ENCODE measurements at places on chromosomes 1 and 21.

GRCh38 chr1:10867138-10867721, 70.8 kb upstream of the CASZ1 start:
- peak; percentile 88 for DNase-seq

DNA sequence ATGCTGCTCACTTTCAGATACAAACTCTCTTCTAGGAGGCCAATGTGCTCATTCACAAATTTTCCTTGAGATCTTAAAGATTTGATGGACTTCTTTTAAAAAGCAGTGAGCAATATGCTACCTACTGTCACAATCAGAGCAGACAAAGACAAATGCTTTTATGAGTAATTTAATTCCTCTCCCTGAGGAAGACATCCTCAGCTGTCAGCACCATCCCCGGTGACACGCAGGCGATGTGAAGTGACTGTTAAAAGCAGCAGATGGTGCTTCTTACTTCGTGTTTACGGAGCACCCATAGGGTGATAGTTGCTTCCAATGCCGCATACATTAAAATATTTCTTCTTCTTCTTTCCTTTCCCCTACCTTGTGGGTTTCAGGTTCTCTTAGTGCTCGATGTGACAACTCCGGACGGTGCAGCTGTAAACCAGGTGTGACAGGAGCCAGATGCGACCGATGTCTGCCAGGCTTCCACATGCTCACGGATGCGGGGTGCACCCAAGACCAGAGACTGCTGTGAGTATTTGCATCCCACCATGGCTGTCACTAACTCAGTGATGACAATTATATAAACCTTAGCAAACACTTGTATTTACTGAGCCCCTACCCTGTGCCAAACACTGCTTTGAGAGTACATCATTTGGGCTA, 29.1 kb downstream of the LAMC2 start:
- DNase-seq = no peak

DNA sequence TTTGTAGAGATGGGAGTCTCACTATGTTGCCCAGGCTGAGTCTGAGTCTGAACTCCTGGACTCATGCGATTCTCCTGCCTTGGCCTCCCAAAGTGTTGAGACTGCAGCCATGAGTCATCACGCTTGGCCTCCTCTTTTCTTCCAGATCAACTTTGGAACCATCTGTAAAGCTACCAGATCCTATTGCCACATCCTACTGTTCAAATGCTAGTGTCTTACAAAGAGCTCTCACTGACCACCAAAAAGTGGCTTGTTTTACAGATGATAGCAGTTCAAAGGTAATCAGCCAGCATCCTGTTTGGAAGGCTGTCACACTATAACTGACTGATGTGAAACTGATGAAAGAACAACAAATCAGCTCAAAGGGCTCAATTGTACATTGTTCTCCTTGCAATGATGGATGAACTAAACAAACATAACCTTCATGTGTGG, 221.6 kb downstream of the AKT3 start:
- DNase-seq = no peak

DNA sequence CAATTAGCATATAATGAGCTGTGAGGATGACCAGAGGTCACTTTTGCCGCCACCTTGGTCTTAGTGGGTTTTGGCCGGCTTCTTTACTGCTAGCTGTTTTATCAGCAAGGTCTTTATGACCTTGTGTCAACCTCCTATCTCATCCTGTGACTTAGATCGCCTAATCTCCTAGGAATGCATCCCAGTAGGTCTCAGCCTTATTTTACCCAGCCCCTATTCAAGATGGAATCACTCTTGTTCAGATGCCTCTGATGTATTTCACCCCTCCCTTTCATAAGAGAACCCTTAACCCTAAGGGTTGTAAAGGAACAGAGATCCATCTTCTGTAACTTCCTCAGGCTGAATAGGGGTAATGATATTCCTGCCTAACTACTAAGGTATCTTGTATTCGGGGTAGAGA, 58.9 kb upstream of the PALMD start:
- DNase-seq = no peak

- DNase-seq = no peak
Measured at GRCh38 chr1:236536540-236536939, 12.8 kb downstream of the LGALS8 start.

- DNase-seq = no peak
Measured at GRCh38 chr21:39575775-39576174, 37.0 kb upstream of the B3GALT5 start.

GRCh38 chr1:17475752-17476151, 36.3 kb upstream of the RCC2 start:
- DNase-seq = no peak

DNA sequence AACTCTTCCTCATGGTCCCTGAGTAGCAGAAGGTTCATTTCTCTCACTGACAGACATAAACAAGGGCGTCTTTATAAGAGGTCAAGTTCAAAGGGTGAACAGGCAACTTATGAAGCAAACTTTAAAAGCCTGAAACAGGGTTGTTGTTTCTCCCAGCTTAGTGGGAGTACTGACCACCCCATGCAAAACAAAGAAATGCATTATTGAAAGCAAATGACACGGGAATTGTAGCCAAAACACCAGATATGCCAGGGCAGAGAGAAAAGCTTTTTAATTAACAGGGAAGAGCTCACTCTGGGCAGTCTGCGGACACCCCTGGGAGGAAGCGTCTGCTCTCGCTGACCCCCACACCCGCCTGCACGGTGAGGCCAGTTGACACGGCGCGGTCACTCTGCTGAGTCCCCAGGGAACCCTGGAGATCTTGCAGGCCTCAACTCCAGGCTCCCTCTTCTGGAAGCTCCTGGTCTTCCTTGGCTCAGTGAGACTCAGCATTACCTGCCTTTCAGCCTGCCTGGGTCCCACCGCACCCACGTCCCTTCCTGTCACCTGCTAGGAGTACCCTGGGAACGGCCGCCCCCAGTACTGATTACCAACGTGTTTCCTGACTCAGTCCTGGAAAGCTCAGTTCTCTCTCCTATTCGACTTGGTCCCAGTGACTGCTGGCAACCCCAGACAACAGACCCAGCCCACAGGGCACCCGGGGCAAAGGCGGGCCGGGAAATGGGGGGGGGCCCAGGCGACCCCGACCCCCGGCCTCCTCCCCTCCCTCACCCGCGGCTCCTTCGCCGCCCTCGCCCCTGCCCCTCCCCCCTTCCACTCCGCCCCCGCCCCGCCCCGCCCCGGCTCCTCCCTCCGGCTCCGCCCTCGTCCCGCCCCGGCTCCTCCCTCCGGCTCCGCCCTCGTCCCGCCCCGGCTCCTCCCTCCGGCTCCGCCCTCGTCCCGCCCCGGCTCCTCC, 972 bp downstream of the CFAP410 start:
- peak; percentile 71 for DNase-seq

DNA sequence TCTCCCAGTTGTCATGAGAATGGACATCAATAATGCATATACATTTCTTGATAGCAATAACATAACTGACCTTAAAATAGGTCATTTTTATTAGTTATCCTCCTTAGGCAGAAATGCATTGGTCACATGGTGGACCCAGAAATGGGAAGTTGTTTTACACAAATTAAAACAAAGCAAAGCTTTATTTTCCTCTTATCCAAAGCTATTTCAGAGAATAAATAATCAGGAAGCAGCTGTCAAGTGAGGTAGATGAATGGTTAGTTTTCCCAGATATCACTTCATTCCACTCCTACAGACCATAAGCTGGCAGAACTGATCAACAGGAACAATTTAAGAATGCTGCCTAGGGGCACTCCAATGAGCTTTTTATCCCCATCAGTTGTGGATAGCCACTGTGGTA, 16.0 kb upstream of the OLIG1 start:
- no peak for DNase-seq

- DNase-seq = no peak
Measured at GRCh38 chr1:177966199-177966598, 3.7 kb downstream of the SEC16B start.

DNA sequence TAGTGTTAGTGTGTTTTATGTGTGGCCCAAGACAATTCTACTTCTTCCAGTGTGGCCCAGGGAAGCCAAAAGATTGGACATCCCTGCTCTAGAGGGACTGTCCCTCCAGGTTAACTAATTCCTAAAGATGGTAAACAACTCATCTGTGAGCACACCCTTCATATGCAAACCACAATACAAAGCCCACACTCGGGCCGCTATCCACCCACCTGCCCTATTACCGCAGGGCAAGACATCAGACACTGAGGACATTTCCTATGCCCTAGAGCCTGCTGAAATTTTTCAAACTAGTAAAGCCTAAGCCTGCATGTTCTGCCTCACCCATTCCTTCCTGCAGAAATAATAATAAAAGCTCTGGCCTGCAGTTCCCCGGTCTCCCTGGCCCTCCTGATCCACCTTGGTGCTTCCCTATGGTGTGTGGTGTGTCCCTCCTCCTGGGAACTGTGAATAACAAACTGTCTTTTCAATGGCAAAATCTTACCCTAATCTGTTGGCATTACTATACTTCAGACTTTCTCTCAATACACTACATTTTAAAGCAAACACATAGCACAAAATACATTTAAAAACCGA, 39.3 kb upstream of the NTPCR start:
- no peak for DNase-seq

- DNase-seq = no peak
Measured at GRCh38 chr1:55287723-55288122, 72.6 kb upstream of the USP24 start.

- peak; percentile 13 for DNase-seq
Measured at GRCh38 chr1:46285730-46286477, 17.5 kb downstream of the LRRC41 start.

DNA sequence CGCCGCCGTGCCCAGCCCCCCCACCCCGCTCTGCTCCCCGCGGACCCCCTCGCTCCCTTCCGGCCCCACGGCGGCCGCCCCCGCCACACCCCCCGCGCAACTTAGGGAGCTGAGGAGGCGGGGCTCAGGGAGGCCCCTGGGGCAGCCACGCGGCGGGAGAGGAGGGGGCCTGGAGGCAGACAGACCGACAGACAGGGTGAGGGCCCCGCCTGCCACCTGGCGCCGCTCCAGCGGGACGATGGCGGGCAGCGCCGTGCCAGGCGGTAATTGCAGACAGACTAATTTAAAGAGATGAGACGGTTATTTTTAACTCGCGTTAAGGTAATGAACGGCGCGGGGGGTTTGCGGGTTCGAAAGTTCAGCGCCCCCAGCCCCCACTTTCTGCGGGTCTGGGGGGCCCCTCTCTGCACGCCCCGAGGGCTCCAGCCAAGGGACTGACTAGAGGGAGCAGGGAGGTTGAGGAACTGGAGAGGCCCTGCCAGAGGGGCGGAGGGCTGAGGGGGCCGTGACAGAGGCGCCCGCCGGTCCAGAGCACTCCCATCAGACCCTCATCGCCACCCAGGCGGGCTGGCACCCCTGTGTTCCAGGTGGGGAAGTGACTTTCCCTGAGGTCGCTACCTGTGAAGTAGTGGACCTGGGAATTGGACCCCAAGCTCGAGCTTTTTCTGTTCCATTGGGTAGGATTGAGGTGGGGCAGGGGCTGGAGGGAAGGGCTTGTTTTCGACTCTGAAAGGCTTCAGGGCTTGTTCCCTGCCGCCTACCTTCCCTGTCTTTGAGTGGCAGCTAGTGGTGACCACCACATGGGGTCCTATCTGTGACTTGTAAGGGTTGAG, 5.4 kb downstream of the FOXO6 start:
- peak; percentile 48 for DNase-seq

DNA sequence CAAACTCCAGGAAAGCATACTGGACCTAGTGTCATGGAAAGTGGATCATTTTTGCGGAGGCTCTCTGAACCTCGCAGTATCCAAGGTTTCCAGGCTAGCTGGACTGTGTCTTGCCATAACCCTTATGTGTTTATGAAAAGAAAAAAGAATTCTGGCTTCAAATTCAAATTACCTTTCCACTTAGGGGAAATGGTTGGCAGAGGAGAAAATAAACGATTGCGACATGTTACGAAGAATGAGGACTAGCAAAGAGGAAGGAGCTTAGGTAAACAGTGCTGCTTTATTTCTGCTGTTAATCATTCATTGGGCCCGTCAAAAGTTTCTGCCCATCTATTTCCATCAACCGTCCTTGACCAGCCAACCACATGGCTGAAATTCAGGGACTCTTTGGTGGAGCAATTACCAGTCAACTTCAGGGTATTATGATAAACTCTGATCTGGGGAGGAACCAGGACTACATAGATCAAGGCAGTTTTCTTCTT, at the start of gene C4BPA:
TSS of gene C4BPA (plus strand) at position 342 of the 482 bp plus-strand sequence. CDS start 8,793 bp downstream, outside the sequence.
- DNase-seq = no peak

DNA sequence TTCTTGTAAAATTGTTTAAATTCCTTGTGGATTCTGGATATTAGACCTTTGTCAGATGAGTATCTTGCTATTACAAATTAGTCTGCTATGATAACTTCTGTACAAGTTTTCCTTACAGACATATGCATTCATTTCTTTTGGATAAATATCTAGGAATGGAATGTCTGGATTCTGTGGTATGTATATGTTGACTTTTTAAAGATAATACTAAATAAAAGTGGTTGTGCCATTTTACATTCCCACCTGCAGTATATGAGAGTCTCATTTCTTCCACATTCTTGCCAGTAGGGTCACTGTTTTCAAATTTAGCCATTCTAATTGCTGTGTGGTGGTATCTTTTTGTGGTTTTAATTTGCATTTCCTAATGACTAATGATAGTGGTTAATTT, 53.9 kb downstream of the SYDE2 start:
- no peak for DNase-seq

DNA sequence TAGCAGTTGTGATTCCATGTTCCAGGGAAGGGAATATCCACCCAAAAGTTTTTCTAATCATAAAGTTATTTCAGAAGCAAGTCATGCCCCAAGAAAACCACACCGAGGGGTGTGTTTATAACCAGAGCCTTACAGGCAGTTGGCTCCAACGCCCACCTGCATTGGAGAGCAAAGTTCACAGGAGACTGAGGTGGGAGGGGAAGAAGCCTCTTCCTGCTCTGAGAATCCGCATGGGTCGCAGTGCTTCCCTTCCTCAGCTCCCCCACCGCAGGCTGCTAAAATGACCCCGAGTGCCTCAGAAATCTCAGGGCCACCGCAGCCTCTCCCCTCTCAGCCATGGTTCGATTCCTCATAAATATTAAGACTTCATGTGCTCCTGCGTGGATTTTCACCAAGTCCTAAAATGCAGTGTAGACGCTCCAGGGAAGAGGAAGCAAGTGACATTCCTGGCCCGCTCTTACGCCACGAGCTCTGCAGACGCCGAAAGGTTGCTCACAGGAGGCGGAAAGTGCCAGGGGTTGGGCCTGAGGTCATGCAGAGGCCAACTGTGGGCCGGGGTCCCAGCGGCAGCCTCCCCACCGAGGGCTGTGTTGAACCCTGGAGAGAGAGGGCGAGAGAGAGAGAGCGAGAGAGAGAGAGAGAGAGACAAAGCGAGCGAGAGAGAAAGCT, 13.4 kb upstream of the SPSB1 start:
- no peak for DNase-seq

DNA sequence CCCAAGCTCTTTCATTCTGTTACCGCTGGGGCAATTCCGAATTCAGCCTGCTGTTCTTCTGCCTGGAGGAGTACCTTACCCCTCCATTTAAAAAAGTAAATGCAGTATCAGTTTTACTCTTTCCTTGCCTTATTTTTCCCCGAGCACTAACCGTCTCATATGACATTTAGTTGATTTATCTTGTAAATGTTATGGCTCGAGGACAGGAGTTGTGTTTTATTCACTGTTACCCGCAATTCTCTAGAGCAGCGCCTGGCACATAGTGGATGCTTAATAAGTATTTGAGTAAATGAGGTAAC, 425 bp upstream of the TADA1 start:
- no peak for DNase-seq

DNA sequence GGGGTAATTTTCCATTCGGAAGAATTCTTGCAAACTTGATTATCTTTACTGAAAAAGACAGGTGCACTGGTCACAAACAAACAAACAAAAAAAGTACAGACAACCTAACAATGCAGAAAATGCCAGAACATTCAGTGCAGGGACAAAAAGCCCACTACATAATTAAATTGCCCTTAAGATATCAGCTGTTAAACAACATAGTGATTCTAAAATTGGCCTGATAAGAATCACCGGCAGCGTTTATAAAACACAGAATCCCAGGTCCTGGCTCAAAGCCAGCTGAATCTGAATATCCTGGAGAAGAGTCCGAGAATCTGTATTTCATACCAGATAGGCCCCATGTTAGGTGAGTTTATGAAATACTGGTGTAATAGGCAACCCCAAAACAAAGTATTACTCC, 6.1 kb downstream of the PLPP3 start:
- no peak for DNase-seq

Measured in neural progenitor cell (in vitro differentiated cells).